NCI-H2227 treated with DMSO at 0.1 percent for 48 hours (cell line): ENCODE measurements at places on chromosomes 1 and 21.
A peak's percentile ranks its signal among the peaks of the same experiment; 100 is the strongest.

DNA sequence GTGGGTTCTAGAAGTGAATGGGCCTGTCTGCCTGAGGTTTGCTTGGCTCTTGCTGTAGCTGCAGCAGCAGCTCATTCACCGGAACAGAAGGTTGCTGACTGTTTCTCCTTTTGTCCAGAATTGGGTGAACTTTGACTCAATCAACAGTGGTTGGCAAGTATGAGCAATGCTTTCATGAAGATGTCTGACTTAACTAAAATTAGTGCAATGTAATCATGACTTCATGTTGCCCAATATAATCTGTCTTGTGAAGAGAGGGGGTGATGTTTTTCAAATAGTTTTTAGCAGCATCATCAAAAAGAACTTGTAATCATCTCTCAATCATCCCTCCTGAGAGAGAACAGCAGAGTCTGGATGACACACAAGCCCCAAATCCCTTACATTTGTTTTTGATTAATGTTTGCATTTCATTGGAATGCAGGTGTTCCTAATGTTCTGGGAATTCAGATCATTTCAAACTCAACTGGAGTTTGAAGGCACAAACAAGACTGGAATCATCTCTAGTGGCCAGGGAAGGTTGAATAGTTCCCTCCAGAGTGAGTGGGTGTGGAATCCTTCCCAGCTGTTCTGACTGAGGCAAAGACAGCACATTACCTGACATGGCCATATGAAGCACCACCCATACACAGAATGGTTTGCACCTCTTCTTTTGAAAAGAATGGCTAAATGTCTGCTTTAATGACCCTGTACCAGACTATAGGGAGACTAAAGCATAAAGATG, 82.9 kb downstream of the HLX start:
- DNase-seq: no peak

GRCh38 chr1:95679262-95679661, 445.3 kb downstream of the RWDD3 start:
- DNase-seq: no peak

- DNase-seq: no peak
Observed at GRCh38 chr21:33355996-33356395, 31.2 kb downstream of the IFNAR1 start.

- peak; percentile 49 for DNase-seq
Observed at GRCh38 chr1:159132271-159132881, 39.0 kb upstream of the CADM3 start.

DNA sequence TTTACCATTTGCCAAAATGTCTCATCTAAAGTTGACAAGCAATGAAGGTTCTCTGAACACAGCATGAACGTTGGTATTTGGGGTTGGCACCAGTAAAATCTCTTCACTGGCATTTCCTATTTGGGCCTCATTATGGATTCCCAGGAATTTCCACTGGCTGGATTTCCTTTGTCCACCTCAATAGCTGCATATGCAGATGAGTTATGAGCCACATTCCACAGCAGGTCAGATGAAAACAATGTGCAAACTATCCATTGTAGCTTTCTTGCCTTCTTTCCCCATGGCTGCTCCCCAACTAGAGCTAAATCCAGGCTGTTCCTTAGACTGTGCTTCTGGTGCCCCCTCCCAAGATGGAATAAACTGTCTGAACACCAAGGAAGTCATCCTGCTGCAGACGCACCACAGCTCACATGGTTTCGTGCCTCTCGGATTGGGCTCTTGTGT, 168.1 kb upstream of the FGGY start:
- no peak for DNase-seq

DNA sequence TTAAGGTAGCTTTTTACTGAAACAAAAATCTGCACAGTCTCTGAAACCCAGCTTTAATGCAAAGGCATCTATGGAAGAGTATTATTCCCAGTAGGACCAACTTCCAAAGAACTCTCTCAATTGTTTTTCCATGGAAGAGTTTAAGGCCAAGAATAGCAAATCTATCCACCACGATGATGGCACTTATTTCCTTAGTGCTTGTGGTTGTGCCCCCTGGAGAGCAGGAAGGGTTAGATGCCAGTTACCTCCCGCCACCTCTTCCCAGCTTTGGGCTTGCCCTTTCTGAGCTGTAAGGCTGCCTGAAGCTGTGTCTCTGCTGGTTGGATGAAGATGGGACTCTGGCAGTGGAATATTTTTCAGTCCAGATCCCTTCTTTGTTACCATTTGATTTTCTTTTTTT, 4.8 kb upstream of the ATP1A1 start:
- no peak for DNase-seq

- no peak for DNase-seq
Observed at GRCh38 chr21:44306936-44307704, 7.3 kb downstream of the PFKL start.

DNA sequence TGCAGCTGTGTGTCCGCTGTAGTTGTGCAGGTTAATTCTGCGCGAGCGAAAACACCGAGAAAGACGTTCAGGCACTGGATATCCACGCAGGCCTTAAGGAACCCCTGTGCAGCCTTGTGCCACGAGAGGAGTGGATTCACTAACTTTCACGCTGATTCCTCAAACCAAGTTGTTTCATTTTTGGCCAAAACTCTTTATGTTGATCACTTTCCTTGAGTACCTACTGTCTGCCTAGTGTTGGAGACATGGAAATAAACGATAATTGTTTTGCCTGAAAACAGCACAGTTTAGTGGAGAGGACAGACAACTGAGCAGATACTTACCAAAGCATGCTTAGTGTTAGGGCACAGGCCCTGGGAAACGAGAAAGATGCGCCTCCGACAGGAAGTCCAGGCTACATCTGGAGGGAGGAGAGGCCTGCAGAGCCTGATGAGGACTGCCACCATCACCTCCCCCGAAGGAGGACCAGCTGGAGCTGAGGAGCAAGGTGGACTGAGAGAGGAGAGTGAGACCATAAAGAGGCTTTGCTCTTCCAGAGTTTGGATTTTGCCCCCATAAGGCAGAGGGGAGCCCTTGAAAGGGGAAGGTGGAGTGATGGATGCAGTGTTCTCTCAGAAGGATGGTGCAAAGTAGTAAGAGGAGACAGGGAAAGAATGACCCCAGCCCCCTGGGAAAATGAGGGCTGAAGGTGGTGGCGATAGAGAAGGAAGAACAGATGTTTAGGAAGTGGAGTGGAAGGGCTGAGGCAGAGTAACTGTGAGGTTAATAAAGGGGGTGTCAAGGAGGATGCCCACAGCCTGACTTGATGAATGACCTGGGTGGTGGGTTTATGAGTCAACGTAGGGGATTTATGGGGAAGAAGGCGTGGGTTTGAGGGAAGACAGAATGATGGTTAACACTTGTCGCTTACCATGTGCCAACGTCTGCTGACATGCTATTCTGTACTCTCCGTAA, 956 bp upstream of the SCAF4 start:
- DNase-seq: peak; percentile 59

DNA sequence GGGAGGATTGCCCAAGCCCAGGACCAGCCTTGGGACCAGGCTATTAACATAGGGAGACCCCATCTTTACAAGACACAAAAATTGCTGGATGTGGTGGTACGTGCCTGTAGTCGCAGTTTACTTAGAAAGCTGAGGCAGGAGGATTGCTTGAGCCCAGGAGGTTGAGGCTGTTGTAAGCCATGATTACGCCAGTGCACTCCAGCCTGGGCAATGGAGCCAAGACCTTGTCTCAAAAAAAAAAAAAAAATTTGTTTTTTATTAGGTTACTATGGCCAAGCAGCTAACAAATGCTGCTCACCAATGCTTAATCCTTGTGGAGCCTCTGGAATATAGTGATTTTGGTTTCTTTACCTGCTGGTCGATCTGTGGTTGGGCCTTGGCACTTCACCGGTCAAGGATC, 8.8 kb downstream of the ARID1A start:
- no peak for DNase-seq

GRCh38 chr1:51293898-51294515, 36.4 kb downstream of the TTC39A start:
- DNase-seq: no peak

GRCh38 chr1:204359474-204360255, at the start of gene PLEKHA6:
PLEKHA6 (minus strand) TSS chr1:204359929; CDS start chr1:204273727, 86,202 bp downstream.
- peak; percentile 60 for DNase-seq

- no peak for DNase-seq
Observed at GRCh38 chr1:165933446-165934170, 106.2 kb downstream of the UCK2 start.

DNA sequence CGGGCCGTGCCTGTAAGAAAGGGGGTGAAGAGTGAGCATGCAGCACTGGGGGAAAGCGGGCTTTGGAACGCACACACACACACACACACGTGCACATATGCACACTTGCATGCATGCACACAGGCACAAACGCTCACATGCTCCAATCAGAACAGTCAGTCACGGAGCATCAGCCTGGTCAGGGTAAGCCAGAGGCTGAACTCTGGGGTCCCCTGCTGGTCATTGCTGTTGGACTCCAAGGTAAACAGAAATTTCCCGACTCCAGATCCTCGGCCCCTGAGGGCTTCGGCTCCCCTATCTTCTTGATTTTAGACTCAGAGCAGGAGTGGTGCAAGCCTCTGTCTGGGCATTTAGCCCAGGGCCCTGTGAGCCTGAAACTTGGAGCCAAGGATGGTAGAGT, 54.2 kb downstream of the SYT2 start:
- DNase-seq: no peak

DNA sequence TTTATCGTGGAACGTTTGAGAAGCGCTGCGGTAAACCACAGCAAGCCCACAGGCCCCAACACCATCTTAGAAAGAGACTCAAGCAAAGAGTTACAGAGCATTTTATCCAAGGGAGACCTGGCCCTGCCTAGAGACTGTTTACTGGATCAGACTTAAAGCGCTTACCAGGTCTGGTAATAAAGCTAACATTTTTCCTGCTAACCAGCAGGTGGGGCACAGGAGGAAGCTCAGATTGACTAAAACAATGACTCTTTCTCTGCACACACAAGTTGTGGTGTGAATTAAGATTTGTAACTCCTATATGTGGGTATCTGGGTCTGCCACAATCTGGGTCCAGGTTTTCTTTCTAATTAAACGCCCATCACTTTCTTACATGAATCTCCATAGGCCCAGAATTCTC, 136.5 kb upstream of the ETS2 start:
- peak; percentile 19 for DNase-seq

- DNase-seq: no peak
Observed at GRCh38 chr1:204495777-204496176, 1.2 kb upstream of the PIK3C2B start.

GRCh38 chr1:192439373-192440025, 122.7 kb downstream of the RGS21 start:
- DNase-seq: no peak

DNA sequence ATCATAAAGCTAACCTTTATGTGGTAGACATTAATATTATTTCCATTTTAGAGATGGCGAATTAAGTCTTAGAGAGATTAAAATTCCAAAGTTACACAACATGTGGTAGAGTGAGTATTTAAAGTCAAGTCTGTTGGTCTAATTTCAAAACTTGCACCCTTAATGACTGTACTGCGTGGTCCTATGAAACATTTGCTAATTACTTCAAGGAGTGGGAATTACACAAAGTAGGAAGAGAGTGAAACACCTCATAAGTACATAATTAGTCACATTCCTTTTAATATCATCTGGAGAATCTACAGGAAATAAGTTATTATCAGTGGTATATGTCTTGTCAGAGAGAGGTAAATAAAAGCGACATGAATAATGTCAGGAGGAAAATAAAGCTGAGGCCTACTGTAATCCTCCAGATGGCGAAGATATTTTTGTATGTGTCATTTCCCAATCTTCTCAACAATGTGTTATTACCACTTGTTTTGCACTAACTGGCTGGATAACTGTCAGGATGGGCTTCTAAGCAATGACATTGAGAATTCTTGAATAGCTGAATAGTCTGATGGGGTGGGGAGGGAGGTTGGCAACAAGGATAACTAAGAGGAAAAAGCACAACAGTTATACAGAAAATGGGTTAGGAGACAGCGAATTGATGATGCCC, 95.5 kb downstream of the TNFSF18 start:
- DNase-seq: no peak

GRCh38 chr1:183908079-183908478, 103.2 kb downstream of the RGL1 start:
- no peak for DNase-seq

DNA sequence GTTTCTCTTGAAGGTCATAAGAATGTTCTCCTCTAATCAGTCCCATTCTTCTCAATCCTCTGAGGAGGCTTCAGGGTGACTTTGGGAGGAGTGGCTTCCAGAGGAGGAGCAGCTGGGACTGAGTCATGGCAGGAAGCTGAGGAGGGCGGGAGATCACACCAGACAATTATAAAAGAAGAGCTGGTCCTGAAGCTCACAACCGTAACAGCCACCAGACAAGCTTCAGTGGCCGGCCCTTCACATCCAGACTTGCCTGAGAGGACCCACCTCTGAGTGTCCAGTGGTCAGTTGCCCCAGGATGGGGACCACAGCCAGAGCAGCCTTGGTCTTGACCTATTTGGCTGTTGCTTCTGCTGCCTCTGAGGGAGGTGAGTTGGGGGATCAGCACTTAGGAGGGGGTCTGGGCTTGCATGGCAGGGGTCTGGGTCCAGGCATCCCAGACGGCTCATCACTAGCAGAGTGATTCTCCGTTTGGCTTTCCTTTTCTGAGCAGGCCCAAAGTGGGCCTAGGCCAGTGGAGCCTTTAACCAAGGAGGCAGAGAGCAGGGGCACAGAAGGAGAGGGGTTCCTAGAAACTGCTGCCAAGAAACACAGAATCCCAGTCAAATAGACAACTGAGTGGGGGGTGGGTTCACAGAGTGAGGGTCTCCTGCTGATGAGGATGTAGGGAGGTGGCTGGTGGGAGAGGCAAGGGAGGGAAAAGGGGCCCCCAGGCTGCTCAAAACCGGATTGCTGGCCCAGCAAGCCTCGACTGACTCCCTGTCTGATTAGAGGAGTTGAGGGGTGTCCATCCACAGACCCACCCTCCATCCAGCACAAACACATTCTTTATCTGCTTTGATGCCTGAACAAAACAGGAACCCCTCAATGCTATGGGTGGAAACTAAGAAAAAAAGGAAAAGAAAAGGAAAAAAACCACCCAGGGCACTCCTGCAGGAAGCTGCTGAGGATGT, at the start of gene ECM1:
TSS of gene ECM1 (plus strand) at position 198 of the 953 bp plus-strand sequence. CDS start at position 299, 101 bp downstream.
- peak; percentile 26 for DNase-seq

GRCh38 chr1:110223581-110223980, 13.5 kb downstream of the KCNC4 start:
- DNase-seq: no peak

DNA sequence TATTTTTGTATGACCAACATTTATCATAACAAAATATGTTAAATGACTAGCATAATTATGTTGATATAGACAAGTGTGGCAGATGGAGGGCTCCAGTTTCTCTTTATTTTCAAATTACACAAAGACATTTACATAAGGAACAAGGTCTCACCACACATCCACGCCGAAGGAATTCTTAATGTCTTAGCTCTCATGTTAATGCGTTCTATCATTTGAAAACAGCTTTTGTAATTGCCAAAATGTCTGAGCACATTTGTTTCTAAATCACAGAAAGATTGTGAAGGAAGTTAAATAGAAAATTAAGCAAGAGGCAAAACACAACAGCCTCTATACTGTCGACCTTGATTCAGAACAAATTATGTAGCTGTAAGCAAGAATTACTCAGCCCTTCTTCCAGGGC, 223.0 kb upstream of the NR5A2 start:
- DNase-seq: no peak

DNA sequence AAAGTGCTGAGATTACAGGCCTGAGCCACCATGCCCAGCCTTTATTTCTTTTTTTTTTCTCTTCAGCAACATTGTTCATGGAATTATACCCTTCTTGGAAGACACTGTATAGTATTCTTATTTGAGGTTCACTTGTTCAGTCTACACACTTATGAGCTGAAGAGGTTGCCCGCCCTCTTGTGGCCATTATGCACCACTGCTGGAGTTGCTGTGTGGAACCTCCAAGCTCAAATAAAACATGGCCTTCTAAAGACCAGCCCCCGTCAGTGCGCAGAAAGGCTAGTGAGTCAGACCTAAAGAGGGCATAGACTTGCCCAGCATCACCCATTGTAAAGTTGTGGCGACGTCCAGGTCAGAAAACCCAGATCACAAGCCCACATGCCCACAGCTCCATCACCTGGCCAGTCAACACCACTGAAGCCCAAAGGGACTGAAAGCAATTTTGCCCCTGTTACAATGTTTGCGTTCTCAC, 20.4 kb downstream of the LURAP1 start:
- peak; percentile 72 for DNase-seq
